ENCODE measurements at places on chromosomes 7 and 10.

DNA sequence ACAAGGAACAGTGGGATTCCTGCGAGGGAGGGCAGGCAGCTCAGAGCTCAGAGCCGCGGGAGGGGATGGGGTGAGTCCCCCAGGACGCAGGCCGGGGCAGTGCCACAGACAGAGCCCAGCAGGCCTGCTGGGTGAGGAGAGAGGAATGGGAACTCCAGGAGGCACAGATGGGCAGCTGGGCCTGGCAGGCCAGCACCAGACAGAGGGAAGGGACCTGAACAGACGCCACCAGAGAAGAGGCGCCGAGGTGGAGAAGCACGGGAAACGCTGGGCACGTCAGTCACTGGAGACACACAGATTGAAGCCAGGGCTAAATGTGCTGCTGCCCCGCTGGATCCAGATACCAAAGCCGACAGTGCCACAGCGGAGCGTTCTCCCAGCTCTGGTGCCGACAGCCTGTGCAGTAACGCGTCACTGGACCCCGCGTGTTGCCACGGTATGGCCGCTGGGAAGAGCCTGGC lies 225.8 kb downstream of the MAD1L1 start:
- DNase-seq: no peak

- no peak for DNase-seq
Measured at GRCh38 chr7:4549681-4550080, 132.4 kb upstream of the FOXK1 start.

GRCh38 chr10:88082806-88083596 lies 219.6 kb downstream of the PTEN start:
- DNase-seq: no peak

DNA sequence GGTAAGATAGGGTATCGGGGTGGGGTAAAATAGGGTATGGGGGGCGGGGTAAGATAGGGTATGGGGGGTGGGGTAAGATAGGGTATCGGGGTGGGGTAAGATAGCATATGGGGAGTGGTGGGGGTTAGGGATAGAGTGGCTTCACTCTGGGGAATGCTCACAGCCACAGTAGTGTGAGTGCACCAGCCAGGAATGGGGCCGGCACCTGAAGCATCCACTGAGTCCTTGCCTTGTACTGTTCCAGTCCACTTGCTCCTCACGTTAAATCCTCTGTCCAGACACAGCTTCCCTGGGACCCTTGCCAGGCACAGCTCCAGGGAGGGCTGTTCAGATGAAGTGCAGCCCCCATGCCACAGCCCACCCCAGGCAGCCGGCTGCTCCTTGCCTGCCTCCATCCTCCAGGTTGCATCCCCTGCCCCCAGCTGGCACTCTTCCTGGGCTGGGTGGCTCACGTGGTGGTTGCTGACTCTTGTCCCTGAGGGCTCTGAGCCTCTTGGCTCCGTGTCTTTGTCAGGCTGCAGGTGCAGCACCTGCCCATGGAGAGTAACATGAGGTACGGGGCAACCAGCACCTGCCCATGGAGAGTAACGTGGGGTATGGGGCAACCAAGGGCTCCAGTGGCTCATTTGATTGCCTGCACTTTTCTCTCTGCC lies 268.4 kb downstream of the TCERG1L start:
- DNase-seq: no peak

DNA sequence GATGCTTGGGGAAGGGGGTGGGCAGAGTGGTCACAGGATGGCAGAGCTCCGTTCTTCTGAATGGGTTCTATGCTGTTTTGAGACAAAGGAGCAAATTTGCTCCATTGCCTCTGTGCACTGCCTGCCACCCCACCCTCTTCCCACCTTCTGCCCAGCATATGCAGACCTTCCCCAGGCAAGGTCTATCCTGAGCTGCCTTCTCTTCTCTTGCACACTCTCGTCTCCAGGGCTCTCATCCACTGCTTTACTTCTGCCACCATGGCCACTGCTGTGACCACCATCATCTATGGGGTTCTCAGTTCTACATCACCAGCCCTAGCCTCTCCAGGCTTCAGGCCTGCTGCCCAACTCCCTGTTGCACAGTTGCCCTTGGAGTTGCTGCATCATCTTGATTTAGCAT lies 230.4 kb downstream of the TMEM178B start:
- DNase-seq: no peak

DNA sequence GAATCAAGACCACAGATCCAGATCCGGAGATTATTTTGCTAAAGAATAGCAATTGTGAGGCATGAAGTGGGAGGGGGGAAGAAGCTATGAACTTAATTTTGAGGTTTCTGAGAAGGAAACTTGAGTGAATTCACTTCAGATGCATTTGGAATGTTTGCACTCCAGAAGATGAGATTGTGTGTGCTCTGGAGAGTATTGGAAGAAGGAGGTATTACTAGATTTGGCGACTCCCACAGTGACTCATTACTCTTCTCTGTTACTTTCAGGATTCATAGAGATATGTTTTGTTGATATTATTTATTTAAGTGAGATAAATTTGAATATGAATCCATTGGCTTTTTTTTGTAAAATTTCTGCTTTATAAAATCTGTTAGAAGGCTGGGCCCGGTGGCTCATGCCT lies 80.7 kb downstream of the ANKRD30A start:
- DNase-seq: no peak

DNA sequence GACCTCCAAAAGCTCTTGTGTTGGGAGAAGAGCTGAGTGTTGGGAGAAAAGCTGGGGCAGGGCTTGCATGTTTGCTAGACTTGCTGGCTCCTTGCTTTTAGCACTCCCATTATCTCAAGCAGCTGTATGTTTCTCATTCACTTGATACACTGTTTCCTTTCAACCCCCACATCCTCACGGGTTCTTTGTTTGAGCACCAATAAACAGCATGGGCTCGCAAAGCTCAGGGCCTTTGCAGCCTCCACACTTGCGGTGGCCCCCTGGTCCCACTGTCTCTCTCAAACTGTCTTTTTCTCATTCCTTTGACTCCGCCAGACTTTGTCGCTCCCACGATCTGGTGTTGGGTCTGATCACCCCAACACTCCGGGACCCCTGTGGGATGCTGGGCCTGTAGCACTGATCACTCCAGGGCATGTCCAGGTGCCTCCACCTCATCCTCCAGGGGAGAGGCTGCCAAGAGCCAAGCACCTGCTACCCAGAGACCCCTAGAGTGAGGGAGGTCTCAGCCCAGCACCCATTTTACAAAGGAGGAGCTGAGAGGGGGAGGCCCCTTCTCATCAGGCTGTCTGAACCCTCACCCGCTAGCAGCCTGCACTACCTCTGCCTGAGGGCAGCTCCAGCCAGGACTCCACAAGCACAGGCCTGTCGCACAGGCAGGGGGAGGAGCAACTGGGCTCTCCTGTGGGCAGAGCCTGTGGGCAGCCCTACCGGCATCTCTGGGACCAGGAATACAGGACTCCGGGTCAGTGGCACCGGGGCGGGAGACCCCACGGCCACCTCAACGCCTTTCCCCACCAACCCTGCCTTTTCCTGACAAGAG lies 49.1 kb upstream of the MSMB start:
- DNase-seq: no peak

- DNase-seq: no peak
Measured at GRCh38 chr10:99658622-99659030, 683 bp upstream of the ENTPD7 start.

DNA sequence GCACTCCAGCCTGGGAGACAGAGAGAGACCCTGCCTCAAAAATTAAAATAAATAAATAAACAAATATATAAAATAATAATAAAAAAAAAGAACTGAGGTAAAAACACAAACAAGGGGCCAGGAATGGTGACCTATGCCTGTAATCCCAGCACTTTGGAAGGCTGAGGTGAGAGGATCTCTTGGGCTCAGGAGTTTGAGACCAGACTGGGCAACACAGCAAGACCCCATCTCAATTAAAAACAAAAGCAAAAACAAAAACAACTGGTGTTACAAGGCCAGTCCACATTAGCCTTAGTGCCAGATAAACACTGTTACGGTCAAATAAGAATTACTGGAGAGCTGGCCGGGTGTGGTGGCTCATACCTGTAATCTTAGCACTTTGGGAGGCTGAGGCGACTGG lies 5.6 kb downstream of the POLR3A start:
- DNase-seq: no peak

DNA sequence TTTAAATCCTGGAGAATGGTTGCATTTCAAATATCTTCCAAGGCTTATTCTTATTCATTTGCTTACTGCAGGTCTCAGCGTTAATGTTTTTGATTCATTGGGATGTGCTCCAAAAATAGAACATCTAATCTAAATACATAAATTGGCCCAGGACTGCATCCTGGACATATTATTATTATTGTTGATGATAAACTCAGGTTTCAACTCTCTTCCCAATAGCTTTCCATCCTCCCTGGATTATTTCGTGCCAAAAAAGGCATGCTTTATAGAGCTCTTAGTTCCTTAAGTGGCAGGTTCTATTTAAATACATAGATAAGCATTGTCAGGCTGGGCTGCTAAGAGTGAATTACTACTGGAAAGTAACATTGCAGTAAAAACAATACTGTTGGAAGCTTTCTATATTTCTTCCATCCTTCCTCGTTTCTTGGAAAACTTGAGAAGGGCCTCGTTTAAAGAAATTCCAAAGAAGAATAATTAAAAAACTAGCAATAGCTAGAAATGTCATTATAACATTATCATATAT lies 14.7 kb upstream of the PRKAR2B start:
- DNase-seq: no peak

DNA sequence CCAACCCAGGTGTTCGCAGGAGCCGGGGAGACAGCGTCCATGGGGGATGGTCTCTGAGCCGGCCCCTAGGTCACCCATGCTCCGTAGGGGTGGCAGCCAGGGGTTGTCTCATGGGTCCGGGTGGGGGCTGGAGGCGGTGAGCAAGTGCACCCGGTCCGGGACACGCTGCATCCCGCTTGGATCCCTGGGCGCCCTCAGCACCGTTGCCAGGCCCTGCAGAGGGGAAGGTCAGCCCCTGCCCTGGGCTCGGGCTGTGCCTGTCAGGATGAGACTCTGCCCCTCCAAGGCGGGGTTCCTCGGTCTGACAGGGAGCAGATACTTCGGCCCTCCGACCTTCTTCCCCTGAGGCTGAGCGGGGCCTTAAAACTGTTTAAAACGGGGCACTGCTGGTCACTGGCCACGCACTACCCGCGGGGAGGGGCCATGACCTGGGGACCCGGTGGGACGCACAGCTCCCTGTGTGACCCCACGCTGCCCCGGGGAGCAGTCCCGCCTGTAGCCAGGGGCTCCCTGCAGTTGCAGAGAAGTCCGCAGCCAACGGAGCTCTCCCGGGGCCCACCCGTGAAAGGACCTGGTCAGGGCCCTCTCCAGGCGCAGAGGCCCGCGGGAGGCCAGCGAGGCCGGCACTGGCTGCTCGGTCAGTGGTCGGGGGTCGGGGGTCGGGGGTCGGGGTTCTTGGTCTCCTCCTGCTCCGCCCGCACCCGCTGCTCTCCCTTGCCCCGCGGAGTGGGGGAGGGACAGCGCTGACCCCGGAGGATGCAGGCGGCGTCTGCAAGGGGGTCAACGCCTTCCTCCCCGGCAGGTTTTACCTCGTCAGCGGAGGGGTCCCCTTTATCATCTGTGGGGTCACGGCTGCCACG lies 33.4 kb upstream of the KNDC1 start:
- no peak for DNase-seq

- DNase-seq: no peak
Measured at GRCh38 chr10:75984067-75984466, 552.6 kb downstream of the LRMDA start.

DNA sequence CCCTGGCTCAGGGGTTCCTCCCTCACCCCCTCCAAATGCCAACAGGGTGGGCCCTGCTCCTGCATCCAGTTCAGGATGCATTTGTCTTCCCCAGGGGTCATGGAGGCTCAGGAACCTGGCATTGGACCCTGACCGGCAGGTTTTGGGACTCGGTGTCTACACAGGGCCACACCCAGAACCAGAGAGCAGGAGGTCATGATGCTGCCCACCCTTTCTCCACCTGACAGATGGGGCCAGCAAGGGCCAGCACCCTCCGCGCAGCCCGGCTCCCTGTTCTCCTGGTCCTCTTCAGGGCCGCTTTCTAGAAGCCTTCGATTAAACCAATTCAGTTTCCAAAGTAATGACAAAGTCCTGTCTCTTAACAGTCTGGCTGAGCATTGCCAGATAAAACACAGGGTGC lies 50.2 kb downstream of the CAMK2B start:
- DNase-seq: no peak

DNA sequence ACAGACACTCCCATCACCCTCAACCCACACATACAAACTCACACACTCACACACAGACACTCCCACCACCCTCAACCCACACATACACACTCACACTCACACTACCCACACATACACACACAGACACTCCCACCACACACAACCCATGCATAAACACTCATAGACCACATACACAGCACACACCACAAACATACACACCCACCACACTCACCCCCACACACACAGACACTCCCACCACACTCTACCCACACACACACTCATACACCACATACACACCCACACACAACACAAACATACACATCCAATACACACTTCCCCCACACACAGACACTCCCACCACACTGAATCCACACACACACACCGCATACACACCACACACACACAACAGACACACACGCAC lies 521.2 kb downstream of the TCERG1L start:
- DNase-seq: no peak

DNA sequence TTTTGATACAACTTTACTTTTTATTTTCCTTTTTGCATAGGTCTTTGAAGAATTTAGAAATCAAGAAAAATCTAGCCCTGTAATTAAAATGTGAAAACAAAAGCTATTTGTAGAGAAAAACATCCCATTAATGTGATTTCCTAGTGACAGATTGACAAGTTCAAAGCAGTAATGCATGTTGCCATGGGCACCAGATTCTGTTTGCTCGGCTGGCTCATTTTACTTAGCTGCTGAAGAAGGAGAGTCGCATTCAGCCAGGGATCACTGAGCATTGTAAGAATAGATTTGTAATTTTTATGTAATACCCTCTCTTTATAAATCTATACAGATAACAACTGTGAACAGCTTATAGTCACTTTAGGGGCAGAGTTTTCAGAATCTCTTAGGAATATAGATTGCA lies 28.5 kb downstream of the DNAJB9 start:
- DNase-seq: no peak

GRCh38 chr7:151435103-151435916 lies 4.6 kb downstream of the CRYGN start:
- no peak for DNase-seq

DNA sequence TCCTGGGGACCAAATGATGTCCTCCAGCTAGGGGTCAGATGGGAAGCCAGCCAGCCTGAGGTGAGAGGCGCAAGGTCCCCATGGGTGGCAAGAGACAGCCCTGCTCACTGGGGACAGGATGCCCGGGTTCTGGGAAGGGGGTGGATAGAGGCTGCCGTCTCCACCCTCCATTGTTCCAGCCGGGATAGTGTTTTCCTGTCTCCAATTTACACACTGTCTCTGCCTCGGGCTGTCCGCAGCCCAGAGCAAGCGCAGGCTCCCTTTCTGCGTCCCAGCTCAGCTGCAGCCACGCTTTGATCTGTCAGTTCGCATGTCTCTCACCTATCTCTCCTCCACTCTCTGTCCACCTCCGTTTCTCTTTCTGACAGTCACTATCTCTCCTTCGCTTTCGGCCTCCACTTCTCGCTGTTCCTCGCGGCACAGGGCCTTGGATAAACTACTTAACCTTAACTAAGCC lies 2.1 kb downstream of the EPHB4 start:
- DNase-seq: no peak

Data from GM19239 (cell line).